Spleen (tissue), 13 donors: ENCODE measurements at places on chromosomes 11 and 22.

- no peak for DNase-seq
Measured at GRCh38 chr11:35796562-35796961, 134.0 kb downstream of the TRIM44 start.

- DNase-seq = no peak
Measured at GRCh38 chr11:34564807-34565241, 51.2 kb upstream of the ELF5 start.

GRCh38 chr22:47276450-47276820 is 514.0 kb downstream of the TBC1D22A start:
- DNase-seq = no peak

DNA sequence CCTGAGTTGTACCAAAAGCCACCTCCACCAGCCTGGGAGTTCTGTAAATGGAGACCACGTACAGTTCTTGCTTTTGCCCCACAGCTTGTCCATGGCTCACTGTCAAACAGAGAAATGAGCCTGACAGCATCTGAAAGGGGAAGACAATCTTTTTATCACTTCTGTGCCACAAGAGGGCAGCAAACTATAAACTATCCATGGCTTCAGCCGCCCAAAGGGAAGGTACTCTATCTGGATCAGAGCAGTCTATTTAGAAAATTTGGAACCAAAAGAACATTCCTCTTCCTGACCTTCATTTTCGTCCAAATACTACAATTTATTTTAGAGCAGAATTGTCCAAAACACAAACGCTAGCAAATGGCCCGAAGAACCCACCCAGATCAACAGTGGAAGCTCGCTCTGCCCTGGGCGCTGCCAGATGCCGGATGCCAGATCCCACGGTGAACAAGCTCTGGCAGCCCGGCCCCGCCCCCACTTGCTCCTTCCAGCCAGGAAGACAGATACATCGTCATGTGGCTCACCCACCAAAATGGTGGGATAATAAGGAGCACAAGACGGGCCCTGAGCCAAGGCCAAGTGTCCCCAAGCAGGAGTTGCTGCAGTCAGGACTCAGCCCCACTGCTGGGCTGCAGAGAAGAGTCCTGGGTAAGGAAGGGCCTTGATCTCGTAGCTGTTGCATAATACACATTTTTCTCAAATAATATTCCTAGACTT is 23.9 kb upstream of the SCGB1A1 start:
- DNase-seq = peak; percentile 84

DNA sequence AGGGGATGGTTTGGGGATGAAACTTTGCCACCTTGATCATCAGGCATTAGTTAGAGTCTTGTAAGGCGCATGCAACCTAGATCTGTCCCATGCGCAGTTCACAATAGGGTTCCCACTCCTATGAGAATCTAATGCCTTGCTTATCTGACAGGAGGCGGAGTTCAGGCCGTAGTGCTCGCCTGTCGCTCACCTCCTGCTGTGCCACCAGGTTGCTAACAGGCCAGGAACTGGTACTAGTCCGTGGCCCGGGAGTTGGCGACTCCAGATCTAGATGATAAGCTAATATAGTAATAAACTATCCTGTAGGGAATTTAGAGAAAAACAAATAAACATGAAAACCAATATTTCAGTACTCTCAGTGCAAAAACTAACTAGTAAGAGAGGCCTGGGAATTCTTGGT is 155.4 kb upstream of the ANO5 start:
- DNase-seq = no peak

GRCh38 chr11:42161886-42162285 is 702.4 kb upstream of the LRRC4C start:
- DNase-seq = no peak

DNA sequence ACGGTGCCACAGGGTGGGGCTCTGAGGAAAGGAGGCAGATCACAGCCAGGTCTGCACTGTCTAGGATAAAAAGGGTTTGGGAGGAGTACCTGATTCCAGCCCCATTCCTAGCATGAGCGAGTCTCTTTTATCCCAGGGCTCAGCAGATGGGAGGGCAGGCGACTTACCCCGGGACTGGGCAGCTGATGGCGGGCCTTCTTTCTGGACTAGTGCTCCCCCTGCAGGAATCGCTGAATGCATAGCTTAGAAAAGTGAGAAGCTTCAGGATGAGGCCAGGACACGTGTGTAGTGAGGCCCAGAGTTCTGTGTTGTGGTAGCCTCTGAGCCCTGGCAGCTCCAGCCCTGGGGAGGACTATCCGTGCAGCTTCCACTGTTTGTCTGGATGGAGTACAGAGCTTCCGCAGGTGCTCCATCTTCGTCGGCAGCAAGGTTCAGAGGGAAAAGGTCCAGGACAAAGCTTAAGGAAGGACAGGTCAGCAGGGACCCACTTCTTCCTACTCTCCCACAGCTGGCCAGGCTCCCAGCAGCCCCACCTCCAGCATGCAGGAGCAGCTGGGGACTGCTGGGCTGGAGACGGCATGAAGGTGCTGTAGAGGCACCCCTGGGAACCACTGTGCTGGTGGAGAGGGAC is 30.4 kb downstream of the COMMD9 start:
- no peak for DNase-seq

DNA sequence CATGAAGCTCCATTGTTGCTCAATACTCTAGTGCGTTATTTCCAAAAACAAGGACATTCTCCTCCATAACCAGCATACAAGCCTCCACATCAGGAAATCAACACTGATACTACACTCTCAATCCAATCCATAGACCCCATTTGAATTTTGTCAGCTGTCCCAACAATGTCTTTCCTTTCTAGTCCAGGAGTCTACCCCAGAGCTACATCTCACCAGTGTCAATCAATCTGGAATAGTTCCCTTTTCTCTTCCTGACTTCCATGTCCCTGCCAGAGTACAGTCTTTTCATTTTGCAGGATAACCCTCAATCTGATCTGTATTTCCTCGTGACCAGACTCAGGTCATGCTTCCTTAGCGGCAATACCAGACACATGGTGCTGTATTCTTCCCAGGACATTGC is 43.0 kb downstream of the TCF20 start:
- no peak for DNase-seq

DNA sequence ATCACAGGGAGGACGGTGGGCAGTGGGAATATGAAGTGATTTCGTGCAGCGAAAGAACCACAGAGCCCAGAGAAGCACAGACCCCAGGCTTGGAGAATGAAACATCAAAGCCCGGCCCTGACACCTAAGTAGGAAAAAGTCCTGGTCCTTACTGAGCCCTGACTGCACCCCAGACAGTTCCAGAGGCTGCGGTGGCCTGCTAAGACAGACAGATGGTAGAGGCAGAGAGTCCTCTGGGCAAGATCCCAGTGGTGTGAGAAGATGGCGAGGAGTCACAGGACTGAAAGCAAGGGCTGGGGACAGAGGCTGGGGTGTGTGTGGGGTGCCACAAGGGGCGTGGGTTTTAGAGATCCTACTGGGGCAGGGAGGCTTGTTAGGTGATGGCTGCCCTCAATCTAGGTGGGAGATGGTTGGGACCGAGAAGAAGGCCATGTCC is 3.7 kb downstream of the CBX6 start:
- no peak for DNase-seq

- peak; percentile 76 for DNase-seq
Measured at GRCh38 chr11:94525546-94526324, 13.5 kb downstream of the C11orf97 start.

- no peak for DNase-seq
Measured at GRCh38 chr11:79510960-79511359, 70.1 kb upstream of the TENM4 start.

DNA sequence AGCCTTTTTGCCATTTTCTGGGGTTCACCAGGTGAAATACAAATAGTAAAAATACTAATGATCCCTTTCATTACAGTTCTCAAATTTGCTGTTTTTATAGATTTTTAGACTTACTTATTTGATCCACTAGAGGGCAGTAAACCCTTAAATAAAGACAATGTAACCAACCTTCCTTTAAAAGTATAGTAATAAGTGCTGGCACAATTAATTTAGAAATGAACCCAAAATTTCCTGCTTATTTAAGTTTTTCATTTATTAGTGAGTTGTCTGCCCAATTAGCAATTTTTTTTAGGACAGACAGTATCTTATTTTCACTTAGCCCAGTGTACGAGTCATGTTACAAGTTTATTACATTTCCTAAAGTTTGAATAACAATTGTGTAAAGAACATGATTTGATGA is 4.7 kb downstream of the DDIAS start:
- no peak for DNase-seq

DNA sequence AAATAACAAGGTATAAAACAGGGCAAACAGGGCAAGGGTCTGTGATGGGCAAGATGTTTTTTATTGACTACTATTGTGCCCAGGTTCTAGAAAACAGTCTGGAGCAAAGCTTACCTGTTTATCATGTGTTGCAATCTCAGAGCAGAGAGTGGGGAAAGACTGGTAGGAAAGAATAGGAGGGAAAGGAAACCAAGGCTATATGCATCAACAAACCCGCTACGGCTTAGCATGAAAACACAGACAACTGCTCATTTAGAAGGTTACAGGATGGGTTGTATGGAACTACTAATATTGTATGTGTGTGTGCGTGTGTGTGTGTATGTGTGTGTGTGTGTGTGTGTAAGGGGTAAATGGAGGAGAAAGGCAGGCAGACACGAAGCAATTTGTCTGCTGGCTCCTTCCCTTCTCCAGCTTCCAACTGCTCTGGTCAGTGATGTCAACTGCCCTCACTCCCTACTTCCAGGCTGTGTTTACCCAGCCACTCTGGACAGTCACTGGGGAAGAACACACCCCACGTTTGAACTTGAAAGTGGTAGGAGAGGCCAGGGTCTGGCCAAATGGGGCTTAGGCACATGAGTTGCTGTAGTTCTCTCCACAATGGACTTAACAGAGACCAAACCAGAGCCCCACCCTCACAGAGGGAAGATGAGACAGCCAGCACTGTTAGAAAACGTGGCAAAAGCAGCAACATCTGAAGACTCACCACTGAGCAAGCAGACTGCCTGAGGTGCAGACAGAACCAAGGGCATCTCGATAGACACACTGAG is 47.0 kb downstream of the GAB2 start:
- DNase-seq = no peak

DNA sequence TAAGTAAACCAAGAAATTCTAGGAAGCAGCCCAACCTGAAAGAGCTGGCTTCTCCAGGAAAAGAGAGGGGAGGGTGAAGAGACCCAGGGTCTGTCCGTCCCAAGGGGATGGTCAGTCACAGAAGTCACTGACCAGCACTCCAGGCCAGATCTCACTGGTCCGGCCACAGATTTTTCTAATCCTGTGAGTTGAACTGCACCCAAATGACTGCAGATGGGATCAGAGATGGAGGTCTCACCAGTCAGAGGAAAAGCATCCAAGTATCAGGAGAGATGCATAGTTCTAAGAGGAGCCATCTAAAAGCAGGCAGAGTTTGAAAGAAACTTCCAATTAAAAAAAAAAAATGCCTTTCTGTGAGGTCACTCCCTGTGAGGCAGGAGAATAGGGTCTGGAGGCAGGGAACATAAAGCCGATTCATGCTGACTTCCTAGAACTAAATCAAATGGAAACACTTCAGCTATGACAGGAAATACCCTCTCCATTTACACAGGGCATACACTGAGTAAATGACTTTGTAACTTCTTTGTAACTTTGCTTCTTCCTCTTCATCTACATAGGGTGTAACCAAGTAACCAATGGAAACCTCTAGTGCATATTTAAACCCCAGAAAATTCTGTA is 144.5 kb downstream of the CCDC34 start:
- DNase-seq = no peak

GRCh38 chr11:73240190-73240781 is 22.2 kb downstream of the P2RY2 start:
- DNase-seq = peak; percentile 66

DNA sequence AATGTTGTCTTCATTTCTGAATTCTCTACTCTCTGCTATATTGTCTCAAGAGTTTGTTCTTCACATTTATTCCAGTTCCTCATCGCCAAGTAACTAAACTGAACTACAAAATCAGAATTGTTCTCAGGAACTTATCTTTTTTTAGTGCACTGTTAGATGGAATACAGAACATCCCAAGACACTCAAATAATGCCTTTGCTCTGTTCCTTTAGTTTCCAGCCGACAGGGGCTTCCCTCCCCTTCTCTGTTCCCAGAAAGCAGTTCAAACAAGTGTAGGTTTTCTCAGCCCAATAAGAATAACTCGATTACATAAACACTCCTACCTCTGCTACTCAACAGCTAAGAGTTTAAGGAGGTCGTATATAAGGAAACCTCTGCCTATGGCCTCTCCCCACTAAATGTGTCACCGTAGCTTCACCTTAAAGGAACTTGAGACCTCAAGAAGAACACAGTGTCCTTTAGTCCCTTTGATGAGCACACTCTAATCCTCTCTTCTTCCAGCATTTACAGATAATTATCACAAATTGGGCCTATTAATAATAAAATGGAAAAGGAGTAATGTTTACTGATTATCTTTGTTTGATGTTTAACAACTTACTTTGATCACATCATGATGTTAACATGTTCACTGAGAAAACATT is 6.9 kb downstream of the POU2AF3 start:
- DNase-seq = no peak

DNA sequence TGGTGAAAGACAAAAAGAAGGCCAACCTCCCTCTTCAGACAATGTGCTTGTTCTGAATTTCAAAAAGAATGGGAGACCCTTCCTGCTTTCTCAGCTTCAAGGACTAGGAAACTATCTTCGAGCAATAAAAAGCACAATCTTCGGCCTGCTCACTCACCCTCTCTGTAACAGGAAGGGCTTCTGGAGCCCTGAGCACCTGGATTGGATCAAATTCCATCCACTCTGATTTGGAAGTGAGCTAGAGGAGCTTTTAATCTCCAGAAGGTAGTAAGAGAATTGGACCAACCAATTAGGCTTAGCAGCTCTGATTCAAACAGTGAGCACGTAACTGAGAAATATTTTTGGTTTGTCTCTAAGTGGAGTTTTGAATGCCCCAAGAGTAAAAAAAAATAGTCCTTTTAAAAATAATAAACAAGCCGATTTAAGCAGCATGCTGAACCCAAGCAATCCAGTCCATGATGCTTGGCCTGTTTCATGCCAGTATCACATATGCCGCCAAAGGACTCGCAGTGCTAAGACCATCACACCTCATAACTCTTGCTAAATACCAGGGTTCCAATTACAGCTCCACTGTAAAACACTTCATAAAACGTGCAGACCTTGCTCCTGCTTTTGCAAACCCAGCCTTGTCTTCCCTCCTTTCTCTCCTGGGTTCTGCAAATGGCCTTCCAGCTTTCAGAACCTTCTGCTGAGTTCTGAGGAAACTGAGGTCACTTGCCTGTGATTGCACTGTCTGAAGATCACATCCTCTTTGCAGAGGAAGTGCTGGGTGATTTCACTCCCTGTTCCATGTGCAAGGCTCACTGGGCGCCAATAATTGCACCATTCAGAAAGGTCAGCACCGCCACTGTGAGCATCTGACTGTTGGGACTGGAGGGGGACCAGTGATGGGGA is 74.4 kb downstream of the SLC1A2 start:
- peak; percentile 74 for DNase-seq

- no peak for DNase-seq
Measured at GRCh38 chr11:117523680-117524079, 196.0 kb downstream of the CEP164 start.

- no peak for DNase-seq
Measured at GRCh38 chr11:1034456-1035295, 1.8 kb downstream of the MUC6 start.

DNA sequence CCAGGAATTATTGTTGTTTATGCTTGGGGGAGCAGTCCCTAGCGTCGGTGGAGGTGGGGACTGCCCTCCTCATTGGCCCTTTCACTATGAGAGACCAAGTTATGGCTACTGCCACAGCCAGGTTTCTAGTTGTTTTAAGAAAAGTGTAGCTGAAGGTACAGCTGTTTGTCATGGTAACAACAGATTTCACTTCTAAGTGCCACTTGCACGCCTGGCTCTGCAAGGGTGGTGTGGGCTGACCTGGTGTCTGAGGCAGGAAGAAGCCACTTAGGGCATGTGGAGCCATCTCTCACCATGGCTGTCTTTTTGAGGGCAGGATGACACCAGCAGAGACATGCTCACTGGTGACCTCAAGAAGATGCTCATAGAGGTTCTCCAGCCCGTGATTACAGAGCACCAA is 46.3 kb upstream of the MPEG1 start:
- DNase-seq = no peak
